ENCODE measurements at places on chromosomes 3 and 15.

DNA sequence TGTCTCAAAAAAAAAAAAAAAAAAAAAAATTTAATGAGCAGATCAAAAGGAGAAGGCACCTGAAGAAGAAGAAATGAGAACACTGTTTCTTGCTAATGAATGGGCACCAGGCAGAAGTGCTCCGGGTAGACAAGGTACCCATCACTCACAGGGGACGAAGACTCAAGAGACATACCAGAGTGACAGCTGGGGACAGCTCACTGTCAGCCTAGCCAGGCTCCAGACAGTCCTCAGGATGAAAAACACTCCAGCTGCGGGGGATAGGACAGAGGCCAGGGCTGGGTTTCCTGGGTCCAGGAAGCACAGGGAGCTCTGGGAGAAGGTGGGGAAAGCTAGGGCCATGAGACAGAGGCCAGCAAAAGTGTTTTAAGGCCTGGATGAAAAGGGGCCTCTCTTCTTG, 48.5 kb upstream of the PARL start:
- ATAC-seq = no peak

DNA sequence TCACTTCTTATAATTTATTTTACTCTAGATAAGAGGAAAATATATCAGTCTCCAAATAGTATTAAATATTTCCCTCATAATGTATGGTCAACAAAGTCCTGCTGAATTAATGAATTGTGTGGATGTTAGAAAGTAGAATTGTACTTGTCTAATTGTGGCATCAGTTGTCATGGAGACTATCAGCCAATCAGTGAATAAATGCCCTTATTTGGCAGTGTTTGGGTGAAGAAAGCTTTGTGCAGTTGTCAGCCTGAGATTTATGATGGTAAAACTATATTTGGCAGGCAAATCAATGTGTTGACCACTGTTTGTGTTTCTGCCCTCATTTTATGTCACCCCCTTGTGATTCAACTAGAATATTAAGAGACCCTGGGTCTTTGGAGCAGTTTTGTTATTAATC, 293.6 kb upstream of the MDFIC2 start:
- ATAC-seq = no peak

- peak; percentile 30 for ATAC-seq
Observed at GRCh38 chr15:74723754-74724334, 1.5 kb downstream of the CYP1A1 start.

DNA sequence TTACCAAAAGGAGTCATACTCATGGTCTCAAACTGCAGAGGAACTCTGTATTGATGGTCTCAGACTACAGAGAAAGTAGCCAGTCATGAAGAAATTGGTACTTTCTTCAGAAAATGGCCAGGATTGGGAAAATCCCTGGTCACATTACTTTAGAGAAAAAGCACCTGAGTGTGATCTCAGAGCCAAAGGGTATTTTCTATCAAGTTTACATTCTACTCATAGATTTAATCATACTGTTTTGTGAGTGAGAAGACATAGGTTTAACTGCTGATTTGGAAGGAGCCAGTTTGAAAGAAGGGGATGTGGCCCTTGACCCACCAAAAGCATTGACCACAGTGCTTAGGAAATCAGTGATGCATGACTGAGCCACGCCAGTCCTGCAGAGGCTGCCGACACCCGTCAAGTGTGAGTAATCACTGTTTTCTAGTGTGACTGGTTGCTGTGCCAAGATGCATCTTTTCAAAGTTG, 203.6 kb downstream of the AKAP13 start:
- ATAC-seq = peak; percentile 52

- no peak for ATAC-seq
Observed at GRCh38 chr3:10015461-10015904, 10.8 kb upstream of the FANCD2 start.

- no peak for ATAC-seq
Observed at GRCh38 chr3:39112113-39112512, 4.6 kb downstream of the TTC21A start.

DNA sequence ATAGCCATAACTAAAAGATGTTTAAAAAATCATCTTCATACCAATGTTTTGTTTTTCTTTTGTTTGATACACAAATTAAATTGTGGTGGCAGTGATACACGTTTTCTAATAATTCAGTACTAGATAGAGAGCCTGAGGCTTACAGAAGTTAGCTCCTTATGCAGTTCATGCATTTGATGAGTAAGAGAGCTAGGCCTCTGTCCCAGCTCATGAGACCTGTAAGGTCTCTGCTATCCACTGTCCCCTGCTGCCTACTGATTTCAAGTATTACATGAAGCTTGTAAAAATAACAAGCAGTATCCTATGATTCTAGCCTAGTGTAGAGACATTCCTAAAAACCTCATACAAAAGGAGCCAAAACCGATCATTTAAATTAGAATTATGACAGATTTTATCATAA, 144.5 kb downstream of the MBNL1 start:
- no peak for ATAC-seq

- ATAC-seq = no peak
Observed at GRCh38 chr15:42153874-42154211, 2.6 kb downstream of the PLA2G4F start.

GRCh38 chr3:150177673-150178381, 207.1 kb upstream of the PFN2 start:
- ATAC-seq = no peak

GRCh38 chr15:80977627-80978036, 12.0 kb downstream of the MESD start:
- ATAC-seq = peak; percentile 60

DNA sequence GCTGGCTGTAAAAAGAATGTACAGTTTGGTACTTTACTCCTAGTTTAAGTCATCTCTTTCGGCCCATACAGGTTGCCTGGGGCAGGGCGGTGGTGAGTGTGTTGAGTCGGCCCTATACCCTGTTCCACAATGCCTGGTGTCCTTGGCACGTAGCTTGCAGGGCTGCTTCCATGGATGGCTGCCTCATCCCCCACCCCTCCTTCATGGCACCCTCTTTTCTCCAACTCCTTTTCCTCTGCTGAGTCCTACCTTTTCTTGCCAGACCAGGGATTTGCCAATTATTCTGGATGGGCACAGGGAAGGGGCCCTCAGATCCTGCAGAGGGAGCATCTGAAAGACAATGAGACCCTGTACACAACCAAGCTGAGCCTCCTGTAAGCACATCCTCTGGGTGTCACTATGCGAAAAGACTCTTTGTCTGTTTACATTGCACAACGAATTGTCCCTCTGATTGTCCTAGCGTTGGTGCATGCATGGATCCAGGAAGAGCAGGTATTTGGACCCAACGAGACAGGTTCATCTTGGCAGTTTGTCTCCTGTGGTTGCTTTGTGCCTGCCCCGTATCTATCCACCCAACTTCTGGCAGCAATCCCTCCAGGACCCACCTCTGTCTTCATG, 73.6 kb upstream of the CGNL1 start:
- ATAC-seq = no peak

- ATAC-seq = no peak
Observed at GRCh38 chr3:172465281-172465680, 17.0 kb upstream of the GHSR start.

DNA sequence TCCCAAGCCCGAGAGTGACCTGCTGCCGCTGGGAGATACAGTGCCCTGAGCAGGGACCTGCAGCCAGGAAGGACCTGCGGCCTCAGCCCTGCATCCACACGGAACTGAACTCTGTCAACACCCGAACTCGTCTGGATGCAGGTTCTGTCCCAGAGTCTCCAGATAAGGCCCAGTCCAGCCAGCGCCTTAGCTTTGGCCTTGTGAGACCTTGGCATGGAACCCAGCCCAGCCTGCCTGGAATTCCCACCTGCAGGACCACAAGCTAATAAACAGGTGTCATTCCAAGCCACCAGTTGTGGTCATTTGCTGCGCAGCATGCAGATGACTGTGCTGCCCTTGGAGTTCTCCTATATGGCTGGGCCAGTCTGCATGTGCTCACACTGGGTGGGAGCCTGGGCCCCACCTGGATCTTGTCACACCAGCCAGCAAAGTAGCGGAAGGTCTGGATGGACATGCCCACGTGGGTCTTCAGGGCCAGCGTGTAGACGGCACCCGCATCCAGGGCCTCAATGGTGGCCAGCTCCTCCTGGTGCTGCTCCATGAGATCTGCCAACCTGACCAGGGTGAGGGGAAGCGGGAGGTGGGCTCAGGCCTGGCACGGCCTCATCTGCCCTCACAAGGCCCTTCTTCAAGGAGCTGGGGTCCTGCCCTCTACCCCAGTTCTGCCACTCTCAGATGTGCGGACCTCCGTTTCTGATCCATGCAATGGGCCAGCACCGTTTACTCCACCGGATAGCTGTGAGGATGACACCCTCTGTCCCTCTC, 47.2 kb upstream of the SLC41A3 start:
- ATAC-seq = no peak

- no peak for ATAC-seq
Observed at GRCh38 chr3:52831500-52832301, 1.2 kb upstream of the ITIH4 start.

DNA sequence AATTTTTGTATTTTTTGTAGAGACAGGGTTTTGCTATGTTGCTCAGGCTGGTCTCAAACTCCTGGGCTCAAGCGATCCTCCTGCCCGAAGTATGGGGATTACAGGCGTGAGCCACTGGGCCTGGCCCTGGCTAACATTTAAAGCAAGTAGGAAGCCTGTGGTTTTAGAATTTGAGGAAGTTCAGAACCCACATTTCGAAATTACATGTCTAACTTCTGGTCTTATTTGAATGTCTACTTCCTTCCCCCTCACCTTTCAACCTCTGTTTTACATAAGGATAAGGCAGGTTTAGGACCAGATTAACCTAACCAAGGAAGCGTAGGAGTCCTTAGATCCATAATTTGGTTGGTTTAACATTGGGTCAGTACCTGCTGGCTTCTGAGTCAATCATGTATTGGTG, 120.5 kb upstream of the PROK2 start:
- no peak for ATAC-seq

DNA sequence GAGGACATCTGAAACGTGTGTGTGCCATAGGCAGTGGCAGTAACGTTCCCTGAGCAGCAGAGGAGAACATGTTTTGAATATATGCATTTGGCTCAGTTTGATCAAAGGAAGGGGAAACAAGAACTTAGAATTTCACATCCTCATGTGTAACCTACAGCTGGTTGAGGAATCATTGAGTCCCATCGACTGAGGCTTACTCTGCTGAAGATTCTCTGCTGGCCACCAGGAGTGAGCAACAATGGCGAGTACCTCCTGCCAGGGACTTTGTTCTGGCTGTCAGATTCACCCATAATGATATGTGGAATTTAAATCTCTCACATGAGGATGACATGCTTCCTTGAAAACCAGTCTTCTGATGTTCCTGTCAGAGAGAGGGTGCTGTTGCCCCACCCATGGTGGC, 21.3 kb downstream of the GORASP1 start:
- no peak for ATAC-seq

DNA sequence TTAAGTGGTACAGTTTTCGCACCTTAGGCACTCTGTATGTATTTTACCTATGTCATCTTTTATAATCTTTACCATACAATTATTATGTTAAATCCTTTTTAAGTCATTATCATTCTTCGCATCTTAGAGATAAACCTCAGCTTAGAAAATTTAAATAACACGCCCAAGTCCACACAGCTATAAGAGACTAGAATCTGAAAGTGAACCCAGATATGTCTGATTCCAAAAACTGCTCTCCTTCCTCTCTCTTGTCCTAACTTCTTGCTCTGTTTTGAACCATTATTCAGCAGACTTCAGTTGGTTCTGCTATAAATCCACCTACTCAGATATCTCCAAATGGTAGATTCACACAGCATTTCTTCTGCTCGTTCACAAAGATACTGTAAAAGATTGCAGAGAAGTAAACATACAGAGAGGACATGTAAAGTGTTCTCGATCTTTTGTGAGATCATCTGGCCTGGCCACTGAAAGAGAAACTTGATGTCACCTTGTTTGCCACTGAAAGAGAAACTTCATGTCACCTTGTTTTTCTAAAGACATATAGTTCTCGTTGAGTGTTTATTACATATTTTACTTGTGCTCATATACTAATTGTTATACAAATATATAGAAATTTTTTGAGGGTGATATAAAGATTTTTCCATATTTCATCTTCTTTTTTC, 533.2 kb downstream of the GRM7 start:
- no peak for ATAC-seq

GRCh38 chr3:157135671-157136396, 24.1 kb downstream of the CCNL1 start:
- ATAC-seq = no peak

DNA sequence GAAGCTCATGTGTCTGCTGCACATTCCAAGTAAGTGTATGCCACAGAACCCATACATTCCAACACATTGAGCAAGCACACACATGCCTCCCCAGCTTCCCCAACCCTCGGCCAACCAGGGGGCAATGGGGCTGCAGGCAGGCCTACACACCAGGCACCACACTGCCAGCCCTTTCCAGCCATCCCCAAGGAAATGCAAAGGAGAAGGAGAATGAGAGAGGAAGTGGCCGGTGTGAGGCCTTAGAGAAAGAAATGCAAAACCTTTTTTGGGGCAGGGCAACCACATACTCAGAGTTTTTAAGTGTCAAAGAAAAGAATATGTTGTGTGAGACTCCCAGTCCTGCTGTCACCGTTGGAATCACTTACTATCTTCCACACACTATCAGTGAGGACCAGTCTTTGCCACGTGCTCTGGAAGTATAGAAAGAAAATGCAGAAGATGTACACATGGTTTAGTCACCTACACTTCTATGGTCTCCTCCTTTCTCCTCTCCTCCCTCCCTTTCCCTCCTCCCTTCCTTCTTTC, 11.1 kb downstream of the IGF2BP2 start:
- ATAC-seq = no peak

DNA sequence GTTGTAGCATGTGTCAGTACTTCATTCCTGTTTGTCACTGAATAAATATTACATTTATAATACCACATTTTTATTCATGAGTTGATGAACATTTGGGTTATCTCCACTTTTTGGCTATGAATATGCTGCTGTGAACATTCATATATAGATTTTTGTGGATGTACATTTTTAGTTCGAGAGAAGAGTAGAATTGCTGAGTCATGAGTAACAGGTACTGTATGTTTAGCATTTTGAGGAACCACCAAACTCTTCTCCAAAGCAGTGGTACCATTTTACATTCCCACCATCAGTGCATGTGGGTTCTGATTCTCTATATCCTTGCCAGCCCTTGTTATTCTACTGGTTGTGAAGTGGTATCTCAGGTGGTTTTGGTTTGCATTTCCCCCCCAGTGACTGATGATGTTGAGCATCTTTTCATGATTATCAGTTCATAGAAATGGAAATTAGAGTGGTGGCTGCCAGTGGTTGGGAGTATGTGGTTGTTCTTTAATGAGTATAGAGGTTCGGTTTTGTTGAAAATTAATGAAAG, 59.6 kb downstream of the CCDC66 start:
- ATAC-seq = no peak

DNA sequence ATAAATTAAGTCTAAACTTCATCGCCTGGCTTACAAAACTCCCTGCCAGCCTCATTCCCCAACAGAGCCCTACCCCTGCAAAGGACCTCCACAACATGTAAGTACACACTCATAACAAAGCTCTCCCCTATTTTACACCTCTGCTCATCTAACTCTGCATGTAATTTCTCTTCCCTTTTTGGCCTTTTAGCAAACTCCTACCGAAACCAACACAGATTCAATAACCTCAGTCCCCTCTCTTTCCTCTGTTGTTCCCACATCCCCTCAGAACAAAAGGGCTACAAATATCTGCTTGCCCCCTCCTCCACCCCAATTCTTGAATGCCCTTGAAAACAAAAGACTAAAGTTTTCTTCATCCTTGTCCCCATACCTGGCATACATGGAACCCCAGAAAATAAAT, 662 bp downstream of the UBL7 start:
- no peak for ATAC-seq
